ENCODE measurements at places on chromosomes 6 and 20.

GRCh38 chr6:142367501-142368018 lies 65.8 kb downstream of the ADGRG6 start:
- DNase-seq = no peak

DNA sequence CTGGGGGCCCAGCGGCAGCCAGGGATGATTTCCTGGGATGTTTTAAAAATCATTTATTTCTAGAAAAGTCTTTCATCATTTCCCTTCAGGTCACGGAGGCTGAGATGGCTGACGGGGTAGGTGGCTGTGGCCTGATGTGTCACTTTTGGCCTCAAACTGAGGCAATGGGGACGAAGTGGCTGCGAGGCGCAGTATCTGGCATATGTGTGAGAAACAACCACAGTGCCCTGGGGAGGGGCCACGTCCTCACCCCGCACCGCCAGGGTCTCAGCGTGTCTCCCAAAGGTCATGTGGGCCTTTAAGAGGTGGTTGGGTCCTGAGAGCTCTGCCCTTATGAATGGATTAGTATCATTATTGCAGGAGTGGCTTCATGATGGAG lies 120.0 kb downstream of the CEBPB start:
- no peak for DNase-seq

DNA sequence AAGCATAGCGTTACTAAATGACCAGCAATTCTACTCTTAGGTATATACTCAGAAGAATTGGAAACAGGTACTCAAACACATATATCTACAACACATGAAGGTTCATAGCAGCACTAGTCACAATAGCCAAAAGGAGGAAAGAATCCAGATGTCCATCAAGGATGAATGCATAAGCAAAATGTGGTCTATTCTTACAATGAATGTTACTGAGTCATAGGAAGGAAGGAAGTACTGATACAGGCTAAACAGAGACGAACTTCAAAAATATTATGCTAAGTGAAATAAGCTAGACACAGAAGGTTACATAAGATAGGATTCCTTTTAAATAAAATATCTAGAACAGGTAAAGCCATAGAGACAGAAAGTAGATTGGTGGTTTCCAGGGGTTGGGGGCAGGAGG lies 93.5 kb downstream of the MAP3K7 start:
- no peak for DNase-seq

DNA sequence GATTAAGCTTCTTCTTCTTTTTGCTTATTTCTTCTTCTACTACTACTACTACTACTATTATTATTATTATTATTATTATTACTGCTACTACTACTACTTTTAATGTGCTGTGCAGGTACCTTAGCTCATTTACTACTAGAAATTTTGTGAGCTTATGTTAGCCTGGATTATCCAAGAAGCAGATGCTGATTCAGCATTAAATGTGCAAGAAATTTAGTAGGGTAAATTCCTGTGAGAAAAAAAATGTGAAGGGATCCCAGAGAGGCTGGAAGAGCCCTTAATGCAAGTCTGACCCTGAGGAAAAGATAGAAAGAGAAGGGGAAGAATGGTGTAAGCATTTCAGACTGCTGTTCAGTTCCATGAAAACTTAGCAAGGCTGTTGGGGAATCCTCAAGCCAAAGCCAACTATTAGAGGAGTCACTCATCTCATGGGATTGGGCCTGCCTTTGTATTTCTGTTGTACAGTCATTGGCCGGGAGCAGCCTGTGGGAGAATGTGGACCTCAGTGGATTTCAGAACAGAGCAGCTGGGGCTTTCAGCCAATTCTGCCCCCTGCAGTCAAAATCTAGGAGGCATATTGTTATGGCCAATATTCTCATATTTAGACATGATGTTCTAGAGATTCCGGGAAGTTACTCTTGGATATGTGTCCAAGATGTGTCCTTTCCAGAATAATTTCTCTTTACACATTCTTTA lies 37.2 kb upstream of the TSPYL1 start:
- DNase-seq = no peak

DNA sequence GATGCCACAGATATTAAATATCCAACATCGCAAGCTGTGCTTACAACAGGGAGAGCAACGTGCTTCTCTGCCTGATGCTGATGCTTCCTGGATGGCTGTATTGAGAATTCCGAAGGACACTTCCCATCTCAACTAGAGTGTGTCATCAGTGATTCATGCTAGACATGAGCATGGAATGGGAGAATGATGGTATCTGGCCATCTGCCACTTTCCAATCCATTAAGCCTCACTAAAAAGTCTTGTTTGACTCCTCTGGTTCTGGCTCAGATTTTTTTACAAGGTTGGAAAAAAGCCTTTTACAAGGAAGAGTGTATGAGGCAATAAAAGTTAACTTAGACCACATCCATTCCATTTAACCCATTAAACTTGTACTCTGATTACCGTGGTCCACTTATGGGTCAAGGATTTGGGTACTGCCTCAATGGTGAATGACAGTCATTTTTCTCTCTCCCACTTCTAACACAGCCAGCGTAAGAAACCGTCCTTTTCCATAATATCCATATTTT lies 265.3 kb downstream of the UST start:
- DNase-seq = no peak

DNA sequence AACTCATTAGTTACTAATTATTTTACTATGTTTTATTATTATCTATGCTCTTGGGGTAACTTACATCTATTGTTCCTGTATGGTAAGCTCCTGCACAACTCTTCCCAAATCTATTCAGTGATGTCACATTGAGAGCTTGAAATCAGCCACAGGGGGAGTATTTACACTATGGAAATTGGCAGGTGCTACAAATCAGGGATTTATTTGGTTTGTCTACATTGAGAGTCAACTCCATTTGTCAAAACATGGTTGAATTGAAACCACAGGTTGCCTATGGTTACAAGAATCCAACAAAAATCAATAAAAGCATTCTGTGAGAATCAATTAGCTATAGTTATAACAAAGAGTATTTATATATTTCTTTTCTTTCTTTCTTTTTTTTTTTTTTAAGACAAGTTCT lies 3.9 kb upstream of the FITM2 start:
- DNase-seq = no peak

DNA sequence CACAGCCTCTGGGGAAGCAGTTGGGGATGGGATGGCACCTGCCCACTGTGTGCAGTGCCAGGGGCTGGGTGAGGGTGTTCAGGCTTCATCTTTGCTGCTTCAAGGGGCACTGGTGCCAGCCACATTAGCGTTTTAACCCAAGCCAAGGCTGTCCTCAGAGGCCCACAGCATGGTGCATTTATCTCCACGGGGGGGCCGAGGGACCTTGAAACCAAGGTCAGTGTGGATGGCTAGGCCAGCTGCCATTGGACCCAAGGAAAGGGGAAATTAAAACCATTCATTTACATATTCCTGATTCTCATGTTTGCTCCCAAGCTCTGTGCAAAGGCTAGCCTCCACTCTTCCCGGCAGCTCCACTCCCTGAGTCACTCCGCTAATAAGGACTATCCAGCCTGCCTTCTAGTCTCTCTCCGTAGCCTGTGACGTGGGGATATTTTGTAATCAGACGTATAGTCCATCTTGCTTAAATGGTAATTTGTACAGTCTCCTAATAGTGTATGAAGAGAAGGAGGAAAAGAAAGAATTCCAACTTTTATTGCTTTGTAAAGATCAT lies 197.1 kb downstream of the CDH4 start:
- no peak for DNase-seq

- DNase-seq = no peak
Measured at GRCh38 chr6:108651340-108652227, 90.9 kb downstream of the FOXO3 start.

GRCh38 chr6:35065870-35066269 lies 75.3 kb downstream of the TCP11 start:
- no peak for DNase-seq

DNA sequence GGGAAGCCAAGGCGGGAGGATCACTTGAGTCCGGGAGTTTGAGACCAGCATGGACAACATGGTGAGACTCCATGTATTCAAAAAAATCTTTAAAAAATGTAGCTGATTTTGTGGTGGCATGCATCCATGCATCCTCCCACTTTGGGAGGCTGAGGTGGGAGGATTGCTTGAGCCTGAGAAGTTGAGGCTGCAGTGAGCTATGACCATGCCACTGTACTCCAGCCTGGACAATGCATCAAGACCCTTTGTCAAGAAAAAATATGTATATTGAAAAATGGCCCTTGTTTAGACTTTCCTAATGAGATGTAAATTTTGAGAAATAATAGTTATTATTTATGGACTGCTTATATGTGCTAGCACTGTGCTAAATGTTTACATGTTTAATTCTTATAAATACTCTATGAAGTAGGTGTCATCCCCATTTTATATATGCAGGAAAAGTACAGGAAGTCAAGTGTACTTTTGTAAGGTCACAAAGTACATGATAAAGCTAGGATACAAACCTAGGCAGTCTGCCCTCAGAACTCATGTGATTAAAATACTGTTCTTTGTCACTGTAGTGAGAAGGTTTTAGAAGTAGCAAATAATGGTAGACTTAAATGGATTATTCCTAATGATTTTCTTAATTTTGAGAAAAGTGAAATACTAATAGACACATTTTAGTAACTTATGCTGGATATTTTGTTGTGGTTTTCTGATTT lies 58.8 kb downstream of the ITCH start:
- DNase-seq = no peak

- DNase-seq = no peak
Measured at GRCh38 chr20:22446613-22447446, 137.5 kb downstream of the FOXA2 start.

DNA sequence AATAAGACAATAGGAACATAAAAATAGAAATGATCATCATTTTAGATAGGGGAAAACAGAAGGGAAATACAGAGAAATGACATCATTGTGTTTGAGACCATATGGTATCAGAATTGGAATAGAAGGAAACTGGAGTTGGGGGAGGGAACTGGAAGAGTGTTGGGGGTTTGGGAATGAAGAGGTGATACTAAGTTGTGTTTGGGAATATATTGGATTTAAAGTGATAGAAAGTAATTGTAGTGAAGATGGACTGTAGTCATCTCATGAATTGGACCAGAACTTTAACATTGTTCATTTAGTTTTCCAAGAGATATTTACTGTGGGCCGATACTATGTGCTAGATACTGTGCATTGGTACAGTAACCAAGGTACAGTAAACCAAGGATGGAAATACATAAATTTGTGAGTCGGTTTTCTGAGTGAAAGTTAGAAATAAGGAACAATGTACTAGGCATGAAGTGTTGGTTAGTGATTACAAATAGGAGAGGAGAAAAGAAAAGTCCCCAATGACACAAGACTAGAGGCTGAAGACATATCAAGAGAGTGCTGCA lies 32.3 kb downstream of the KCNQ5 start:
- DNase-seq = no peak

GRCh38 chr6:11251553-11252360 lies 19.3 kb upstream of the NEDD9 start:
- DNase-seq = no peak

DNA sequence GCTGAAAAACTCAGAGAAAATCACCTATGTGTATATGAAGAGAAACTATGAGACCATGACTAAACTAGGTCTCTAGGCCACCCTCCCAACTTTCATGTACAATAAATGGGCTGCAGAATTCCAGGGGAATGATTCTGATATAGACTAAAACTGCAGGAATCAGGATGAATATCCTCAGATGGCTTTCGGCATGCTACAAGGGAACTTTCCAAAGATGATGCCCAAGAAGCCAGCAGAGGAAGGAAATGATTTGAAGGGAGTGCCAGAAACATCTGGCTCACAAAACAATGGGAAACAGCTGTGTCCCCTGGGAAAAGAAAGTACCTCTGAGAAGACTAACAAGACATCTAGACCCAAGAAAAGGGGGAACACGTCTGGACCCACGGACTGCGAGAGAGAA lies 41.1 kb downstream of the PLN start:
- DNase-seq = no peak

- no peak for DNase-seq
Measured at GRCh38 chr6:94215552-94215951, 796.2 kb upstream of the EPHA7 start.

GRCh38 chr6:127813699-127814027 lies 87.2 kb downstream of the THEMIS start:
- no peak for DNase-seq

GRCh38 chr20:62307226-62308101 lies 4.7 kb downstream of the ADRM1 start:
- DNase-seq = no peak

DNA sequence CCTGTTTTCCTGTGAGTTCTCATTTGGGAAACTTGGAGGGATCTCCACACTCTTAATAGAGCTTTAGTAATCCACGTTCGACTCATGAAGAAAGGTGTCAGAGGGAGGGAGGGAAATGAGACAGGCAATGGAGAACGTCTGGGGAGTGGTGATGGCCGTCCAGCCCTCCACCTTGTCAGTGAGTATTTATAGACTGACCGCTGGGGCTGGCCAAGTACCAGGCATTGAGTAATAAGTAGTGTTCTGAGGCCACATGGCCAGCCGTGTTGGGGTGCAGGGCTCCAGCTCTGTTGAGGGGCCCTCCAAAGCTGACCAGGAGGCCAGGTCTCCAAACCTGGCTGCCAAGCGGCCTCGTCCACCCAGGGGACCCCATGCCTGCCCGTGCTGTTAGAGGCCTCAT lies 11.3 kb upstream of the DSN1 start:
- DNase-seq = no peak

DNA sequence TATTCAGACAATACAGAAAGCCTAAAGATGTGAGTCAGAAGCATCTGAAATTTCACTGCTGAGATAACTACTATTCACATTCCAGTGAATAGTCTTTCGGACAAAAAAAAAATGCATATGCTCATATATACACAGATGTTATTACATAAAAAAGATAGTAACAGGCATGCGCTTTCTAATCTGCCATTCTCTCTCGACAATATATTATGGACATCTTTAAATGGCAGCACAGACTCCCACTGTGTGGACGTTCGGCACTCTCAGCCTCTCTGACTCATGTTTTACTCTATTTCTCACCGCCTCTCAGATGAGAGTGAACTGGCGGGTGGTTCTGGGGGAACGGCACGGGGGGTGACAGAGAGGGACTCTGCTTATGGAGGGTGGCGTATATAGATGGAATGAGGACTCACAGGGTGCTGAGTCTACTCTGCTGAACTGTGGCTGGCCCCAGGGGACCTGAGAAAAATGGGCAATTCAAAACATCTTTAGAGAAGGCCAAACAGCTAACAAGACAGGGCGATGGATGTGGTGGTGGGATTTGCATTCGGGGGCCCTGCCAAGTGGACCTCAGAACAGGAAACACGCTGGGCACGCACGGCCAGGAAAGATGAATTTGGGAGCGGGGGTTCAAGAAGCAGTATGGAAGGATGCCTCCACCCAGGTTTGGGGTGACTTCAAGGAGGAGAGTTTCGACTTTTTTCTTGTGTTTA lies 68.9 kb downstream of the MDGA1 start:
- DNase-seq = no peak

- no peak for DNase-seq
Measured at GRCh38 chr6:16494793-16495192, 256.4 kb downstream of the GMPR start.

- DNase-seq = no peak
Measured at GRCh38 chr6:1945235-1945832, 300.1 kb downstream of the GMDS start.

DNA sequence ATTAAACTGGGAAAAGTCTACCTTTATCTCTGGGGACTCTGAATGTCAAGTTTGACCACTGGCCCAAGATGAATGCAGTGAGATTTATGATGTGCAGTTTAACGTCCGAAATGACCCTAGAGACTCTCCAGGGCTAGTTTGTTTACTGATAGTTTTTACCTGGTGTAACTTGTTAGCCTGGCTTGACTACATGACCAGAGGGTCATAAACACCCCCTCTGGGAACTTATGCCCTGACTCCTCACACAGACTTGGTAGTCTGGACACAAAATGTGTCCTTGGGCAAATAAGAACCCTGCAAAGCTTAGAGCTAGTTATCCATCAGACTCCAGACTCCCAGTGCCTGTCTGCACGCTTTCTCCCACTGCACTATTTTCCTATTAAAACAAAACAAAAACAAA lies 606.5 kb downstream of the HACE1 start:
- no peak for DNase-seq

- no peak for DNase-seq
Measured at GRCh38 chr20:64055893-64056638, 6.6 kb upstream of the SOX18 start.

All from D721Med (cell line).